Ovary (tissue), 10 donors: ENCODE measurements at places on chromosomes 7 and 10. TPM values are rescaled to one million over a fixed set of nuclear protein-coding genes. Genes with fewer than 3 reads are reported as not detected.

GRCh38 chr10:89351412-89351779, 23.6 kb downstream of the IFIT3 start:
- DNase-seq: no peak

DNA sequence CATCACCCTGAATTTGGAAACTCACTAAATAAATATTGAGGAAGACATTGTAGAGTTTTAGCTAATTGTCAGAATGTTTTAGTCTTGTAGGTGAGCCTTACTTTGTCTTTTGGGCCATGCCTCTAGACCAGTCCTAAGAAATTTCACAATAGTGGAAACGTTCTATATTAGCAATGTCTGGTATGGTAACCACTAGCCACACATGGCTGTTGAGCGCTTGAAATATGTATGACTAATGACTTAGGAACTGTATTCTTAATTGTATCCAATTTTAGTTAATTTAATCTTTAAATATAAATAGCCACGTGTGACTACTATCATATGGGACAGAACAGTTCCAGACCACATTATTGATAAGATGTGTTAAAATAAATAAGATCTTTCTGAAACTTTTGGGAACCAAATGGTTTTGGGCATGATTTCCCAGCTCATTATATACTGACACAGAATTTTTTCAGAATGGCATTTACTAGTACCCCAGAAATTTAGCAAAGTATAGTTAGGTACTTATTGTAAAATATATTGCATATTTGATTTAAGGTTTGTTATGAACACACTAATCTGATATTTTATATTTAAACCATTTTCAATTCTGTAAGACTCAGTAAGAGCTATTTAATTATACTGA, 95.0 kb downstream of the VPS50 start:
- no peak for DNase-seq

- no peak for DNase-seq
These were observed 12.0 kb downstream of the IFIT5 start for GRCh38 chr10:89426230-89426868.

DNA sequence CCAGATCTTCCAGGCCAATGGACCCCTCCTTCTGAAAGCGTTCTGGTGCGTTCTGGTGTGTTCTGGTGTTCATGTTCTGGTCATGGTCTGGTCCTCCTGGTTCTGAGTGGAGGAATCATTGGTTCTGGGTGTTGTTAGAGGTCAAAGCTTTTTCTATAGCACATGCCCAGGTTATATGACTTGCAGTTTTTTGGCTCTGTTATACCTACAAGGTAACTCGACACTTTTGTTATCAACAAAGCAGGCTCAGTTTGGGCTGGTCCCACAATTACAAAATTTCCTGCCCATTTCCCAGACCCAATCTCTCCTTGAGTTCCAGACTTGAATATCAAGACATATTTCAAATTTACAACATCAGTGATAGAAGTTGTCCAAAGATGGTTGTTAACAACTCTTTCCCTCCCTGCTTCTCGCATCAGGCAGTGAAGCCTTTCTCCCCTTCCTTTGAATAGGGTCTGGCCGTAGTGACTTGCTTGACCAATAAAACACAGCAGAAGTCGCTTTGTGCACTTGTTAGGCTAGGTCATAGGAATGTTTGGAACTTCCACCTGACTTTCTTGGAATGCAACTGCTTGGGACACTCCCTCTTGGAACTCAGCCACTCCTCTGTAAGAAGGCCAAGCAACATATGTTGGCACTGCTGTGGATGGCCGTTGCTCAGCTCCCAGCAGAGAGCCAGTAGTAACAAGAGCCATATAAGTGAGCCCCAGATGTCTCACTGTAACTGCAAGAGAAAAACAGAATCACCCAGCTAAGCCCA, 83.1 kb upstream of the STEAP1B start:
- DNase-seq: no peak

GRCh38 chr10:34080485-34081346, 734.4 kb downstream of the PARD3 start:
- peak; percentile 78 for DNase-seq

GRCh38 chr7:98755138-98755898, 114.5 kb downstream of the TMEM130 start:
- DNase-seq: no peak

- DNase-seq: no peak
These were observed 229.9 kb downstream of the RPS24 start for GRCh38 chr10:78263521-78263988.

- no peak for DNase-seq
These were observed 25.6 kb upstream of the IL15RA start for GRCh38 chr10:6002809-6003510.

TMEM184A gene
- 1.5 TPM for total RNA-seq

MRLN gene
- total RNA-seq: not detected

IL6 gene
- 8.2 TPM for total RNA-seq
